Hematopoietic multipotent progenitor cell treated with erythropoietin and hydrocortisone succinate and interleukin-3 and kit ligand, for 17 days (in vitro differentiated cells): ENCODE measurements at places on chromosomes 3 and 15.
A peak's percentile ranks its signal among the peaks of the same experiment; 100 is the strongest.

DNA sequence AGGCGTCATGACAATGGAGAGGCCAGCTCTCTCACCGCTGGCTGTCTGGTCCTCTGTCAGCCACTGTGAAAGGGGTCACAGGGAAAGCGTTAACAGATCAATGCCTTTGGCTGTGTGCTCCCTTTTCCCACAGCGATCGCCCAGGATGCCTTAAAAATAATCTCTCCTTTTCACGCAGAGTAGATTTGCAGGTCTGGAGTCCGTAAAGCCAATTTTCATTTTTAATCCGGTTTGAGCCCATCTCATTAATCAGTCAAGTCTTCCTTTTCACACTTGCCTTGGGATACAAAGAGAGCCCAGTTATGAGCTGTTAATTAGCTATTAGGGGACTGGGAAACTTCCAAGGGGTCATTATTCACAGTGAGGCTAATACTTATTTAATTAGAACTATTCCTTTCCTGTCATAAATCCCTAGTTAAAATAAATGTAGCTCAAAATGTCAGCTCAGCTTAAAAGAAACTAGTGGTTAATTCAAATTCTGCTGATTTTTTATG, 104.3 kb upstream of the RASGRP1 start:
- DNase-seq = no peak

DNA sequence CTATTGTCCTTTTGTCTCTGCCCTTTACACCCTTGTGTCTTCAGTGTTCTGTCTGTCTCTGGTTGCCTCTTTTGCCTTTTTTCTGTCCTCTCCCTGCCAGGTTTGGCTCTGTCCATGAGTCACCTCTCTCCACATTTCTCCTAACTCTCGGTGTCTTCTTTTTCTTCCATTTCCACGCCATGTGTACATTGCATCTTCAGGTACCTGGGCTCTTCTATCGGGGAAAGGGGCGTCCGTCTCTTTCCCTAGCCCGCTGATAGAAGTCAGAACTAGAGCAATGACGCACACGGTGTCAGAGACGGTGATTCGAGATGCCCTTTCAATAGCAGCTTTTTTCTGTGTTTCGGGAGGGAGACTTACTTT, 641 bp downstream of the OPA1 start:
- peak; percentile 26 for DNase-seq

GRCh38 chr3:75906555-75907112, 121.3 kb upstream of the ZNF717 start:
- DNase-seq = no peak

DNA sequence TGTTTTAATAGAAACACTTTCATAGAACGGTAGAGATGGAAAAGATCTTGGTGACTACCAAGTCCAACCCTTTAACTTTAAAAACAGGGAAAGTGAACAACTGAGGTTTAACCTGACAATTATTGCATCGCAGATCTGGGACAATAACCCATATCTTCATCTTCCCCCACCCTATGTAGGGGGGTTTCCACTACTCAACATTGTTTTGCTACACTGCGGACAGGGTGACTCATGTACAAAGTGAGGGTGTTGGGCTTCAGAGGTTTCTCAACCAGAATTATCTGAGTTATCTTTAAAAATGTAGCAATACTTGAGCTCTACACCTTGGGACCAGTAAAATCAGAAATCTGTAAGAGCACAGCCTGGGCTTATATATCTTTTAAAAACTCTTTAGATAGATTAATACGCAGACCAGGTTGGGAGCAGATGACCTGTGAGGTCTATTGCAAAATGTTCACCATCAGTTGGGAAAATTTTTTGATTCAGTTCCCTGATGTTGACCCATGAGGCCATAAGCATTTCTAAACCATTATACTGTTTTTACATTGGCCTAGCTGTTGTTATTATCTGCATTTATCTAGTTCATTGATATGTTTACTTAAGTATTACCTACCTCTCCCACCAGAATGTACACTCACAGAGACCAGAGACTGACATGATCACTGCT, 103.6 kb upstream of the ICE2 start:
- DNase-seq = no peak

DNA sequence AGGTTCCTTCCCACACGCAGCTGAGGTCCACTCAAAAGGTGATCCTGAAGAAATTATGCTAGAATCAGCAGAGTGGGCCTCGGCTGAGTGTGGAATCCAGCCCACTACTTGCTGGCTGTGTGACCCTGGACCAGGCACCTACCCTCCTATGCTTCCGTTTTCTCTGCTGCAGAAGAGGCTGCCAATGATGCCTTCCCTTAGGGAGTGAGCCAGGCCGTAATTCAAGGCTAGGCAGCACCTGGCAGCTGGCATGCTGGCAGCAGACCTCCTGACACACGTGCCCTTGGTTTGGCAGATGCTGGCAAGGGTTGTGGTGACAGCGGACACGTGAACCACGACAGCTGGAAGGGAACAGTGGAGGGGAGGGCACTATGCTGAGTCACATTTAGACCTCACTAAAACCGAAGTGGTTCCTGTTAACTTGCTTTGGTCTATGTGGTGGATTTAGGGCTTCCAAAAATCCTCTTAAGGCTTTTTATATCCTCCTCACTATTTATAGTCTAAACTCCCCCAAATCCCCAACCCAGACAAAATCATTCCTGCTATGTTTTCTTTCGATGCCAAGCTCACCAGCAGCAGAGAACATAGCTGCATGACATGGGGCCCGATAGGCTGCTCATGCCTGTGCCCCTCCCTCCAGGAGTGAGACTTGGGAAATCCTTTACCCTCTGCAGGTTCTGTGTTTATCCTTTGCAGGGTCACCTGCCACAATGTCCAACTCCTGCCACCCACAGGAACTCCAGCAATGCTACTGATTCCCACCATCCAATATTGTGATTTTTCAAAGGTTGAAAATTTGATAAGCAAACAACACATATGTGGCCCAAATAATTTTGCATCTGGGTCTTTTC, 10.6 kb upstream of the PCSK6 start:
- peak; percentile 89 for DNase-seq

GRCh38 chr15:71109905-71110304, 5.4 kb upstream of the THSD4 start:
- DNase-seq = no peak

DNA sequence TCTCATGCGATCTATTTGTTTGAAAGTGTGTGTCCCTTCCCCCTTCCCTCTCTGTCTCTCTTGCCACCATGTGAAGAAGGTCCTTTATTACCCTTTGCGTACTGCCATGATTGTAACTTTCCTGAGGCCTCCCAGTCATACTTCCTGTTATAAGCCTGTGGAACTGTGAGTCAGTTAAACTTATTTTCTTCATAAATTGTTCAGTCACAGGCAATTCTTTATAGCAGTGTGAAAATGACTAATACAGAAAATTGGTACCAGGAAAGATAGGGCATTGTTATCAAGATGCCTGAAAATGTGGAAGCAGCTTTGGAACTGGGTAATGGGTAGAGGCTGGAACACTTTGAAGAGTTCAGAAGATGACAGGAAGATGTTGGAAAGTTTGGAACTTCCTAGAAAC, 743.7 kb upstream of the NECTIN3 start:
- no peak for DNase-seq

GRCh38 chr3:95705786-95706418, 1108.5 kb upstream of the EPHA6 start:
- no peak for DNase-seq

DNA sequence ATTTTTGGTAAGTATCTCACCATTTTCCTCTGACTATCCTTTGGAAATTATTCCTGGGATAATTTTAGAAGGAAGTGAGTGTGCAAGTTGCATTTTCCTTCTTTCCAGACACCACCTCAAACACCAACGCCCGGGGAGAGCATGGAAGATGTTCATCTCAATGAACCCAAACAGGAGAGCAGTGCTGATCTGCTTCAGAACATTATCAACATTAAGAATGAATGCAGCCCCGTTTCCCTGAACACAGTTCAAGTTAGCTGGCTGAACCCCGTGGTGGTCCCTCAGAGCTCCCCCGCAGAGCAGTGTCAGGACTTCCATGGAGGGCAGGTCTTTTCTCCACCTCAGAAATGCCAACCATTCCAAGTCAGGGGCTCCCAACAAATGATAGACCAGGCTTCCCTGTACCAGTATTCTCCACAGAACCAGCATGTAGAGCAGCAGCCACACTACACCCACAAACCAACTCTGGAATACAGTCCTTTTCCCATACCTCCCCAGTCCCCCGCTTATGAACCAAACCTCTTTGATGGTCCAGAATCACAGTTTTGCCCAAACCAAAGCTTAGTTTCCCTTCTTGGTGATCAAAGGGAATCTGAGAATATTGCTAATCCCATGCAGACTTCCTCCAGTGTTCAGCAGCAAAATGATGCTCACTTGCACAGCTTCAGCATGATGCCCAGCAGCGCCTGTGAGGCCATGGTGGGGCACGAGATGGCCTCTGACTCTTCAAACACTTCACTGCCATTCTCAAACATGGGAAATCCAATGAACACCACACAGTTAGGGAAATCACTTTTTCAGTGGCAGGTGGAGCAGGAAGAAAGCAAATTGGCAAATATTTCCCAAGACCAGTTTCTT, 3.9 kb downstream of the NFKBIZ start:
- no peak for DNase-seq

GRCh38 chr3:196981657-196982056, 13.0 kb upstream of the PIGZ start:
- DNase-seq = no peak

- DNase-seq = no peak
These were observed 59.0 kb upstream of the NECTIN3 start for GRCh38 chr3:111012388-111013248.

DNA sequence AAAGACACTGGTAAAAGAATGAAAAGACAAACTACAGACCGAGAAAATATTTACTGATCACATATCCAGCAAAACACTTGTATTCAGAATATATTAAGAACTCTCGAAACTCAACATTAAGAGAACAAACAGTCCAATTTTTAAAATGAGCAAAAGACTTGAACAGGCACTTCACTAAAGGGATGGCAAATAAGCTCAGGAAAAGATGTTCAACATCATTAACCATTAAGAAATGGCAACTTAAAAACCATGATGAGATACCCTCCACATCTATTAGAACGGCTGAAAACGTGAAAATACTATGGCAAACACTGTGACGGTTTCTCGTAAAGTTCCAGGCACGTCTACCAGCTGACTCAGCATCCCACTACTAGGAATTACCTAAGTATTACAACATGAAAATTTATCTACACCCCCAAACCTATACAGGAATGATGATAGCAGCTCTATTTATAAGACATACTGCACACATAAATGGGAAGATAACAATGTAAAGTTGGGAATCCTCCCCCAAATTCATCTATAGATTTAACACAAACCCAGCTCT, 86.1 kb upstream of the PROK2 start:
- DNase-seq = no peak

DNA sequence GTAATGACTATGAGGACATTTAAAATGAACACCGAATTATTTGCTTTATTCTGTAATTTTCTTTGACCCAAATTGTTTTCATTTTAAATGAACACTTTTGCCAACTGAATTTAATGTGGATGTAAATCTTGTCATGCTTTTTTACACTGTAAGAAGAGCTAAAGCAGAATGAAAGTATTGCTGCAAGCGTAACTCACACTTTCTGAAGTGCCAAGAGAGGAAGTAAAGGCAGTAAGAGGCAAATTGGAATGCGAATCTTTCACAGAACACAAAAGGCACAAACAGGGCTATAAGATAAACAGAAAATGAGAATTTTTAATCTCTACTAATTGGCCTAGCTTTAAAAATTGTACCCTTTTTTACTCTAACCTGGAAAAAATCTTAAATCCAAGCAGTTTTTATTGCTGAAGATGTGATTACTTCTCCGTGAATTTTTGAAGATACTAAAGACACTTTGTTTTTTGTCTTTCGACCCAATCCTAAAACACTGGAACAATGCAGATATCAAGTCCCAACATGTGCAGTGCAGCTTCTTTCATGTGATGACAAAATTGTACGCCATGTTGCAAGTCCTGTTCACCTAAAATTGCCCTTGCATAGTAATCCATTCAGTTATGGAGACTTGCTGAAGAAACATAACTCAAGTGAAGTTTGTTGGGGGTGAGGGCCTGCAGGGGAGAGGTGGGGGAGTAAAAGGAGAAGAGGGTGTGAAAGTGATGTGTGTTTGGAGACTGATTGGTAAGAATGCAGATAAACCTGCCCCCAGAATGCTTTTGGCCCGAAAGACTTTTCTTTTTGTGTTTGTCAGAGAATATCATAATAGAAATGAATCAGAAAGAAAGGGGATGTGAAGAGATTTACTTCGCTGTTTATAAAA, 1.4 kb downstream of the ARID3B start:
- DNase-seq = no peak

DNA sequence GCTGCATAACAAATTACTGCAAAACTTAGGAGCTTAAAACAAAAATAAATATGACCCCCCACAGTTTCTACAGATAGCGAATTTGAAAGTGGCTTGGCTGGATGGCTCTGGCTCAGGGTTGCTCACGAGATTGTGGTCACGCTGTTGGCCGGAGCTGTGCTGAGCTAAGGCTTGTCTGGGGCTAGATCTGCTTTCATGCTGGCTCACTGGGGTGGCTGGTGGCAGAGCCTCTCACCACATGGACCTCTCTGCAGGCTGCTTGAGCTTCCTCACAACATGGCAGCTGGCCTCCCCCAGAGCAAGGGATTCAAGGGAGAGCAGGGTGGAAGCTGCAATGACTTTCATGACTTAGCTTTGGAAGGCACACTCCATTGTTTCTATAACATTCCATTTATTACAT, 354.1 kb downstream of the SHQ1 start:
- DNase-seq = no peak

DNA sequence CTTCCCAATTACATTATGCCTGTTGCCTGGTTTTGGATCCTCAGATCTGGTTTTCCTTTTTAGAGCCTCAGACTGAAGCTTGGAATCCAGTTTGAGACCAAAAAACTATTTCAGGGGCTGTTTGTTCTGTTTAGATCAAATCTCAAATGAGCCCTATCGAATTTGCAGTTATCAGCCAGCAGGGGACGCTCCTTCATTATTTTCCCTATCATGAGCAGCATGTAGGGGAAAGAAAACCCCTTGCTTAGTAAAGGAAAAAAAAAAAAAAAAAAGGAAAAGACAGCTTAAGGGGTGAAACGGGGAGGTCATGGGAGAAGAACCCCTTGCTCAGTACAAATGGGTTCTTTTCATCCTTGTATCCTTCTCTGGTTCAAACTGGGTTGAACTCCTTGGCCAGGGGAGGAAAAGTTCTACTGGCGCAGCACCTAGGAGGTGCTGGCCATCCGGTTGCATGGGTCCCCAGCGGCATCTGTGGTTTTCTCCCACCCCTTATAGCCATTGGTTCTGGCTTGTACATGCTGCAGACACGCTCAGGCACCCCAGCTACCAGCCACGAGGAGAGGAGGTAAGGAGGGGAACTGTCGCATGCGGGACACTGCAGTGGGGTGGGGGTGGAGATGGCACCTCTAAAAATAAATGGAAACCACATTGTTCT, 1375.1 kb upstream of the ALCAM start:
- no peak for DNase-seq

DNA sequence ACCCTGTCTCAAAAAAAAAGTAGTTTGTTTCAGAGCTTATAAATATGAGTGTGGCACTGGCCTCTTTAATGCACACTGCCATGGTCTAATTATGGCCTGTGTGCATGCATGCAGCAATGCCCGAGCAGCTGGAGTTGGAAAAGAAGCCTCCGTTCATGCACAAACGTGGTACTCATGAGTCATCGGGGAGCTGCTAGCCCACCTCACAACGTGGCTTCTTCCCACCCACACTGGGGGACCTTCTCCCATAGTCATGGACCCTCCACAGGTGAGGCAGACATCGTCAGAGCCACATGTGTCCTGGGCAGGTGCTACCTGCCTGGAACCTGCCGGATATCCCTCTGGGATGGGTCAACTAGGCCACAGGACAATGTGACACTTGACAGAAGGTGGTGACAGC, 66.7 kb downstream of the ATP10A start:
- DNase-seq = no peak
